Skin of body (tissue), 3 donors: ENCODE measurements at places on chromosomes 16 and 17.
A peak's percentile ranks its signal among the peaks of the same experiment; 100 is the strongest.

DNA sequence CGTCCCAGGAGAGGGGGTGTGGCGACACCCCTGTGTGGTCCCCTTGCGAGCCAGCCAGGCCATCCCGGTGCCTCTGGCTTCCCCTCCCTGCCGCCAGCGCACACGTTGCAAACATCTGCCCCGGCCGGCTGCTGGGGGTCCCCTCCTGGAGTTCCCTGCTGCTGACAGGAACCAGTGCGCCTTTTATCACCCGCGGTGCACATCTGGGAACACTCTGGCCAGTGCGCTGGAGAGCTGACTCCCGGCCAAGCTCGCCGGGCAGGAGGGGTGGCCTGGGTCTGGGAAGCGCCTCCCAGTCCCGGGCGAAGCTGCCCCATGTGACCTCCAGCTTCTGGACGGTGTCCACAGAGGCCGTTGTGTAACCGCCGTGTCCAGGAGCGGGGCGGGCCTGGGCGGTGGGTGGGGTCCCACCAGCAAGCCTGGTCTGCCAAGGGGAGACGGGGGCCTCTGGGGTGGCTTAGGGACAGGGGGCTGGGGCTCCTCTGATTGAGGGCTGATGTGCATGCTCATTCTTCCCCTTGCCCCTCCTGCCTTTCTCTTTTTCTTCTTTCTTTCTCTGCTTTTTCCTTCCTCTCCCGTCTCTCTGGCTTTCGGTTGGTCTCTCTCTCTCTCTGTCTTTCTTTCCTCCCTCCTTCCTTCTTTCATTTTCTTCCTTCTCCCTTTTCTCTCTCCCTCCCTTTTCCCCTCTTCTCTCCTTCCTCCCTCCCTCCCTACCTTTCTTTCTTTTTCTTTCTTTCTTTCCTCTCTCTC, 25.2 kb upstream of the CIBAR2 start:
- DNase-seq, result peak; percentile 74

GRCh38 chr17:78742901-78743300, 39.2 kb downstream of the CYTH1 start:
- no peak for DNase-seq

GRCh38 chr17:58710948-58711552, 18.6 kb downstream of the RAD51C start:
- peak; percentile 4 for DNase-seq

DNA sequence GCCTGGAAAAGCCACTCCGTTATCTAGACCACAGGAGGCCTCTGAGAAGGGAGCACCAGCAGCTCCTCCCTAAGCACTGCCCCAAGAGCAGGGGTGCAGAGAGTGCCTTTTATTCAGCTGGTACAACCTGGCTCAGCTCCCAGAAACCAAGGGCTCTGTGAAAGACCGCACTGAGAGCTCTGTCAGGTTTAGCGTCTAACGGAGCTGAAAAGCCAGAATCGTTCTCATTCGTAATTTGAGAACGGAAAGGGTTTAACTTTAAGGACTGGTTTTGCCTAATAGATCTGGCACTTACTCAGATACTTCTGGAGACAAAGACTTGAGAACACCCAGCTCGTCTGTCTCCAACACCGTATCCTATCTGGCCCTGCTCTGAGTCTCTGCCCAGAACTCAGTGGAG, 13.5 kb downstream of the MPG start:
- DNase-seq, result no peak

- DNase-seq, result no peak
These were observed 2.9 kb downstream of the IL34 start for GRCh38 chr16:70649300-70649699.

DNA sequence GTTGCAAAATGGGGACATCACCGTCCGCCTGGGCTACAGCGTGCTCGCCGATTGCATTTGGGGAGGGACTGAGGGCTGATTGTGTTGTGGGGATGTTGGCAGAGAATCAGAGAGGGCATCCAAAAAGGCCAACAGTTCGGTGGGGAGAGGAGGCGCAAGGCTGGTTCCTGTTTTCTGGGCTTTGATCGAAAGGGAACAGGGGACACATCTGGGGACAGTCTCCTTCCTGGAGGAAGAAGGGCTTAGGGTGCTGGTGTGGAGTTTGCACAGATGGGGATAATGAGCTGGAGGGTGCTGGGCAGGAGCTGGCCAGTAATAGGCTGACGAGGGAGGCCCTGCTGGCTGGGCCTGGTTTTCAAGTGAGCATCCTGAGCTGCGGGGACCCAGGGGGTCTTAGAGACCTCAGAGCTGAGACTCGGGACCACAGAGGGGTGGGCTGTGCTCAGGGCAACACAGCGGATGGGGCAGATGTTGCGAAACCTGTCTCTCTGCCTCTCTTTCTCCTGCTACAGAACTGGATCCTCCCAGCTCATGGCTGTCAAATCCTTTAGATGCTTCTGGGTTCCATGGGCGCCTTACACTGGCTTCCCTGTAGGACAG, 288.7 kb downstream of the SEC14L1 start:
- DNase-seq, result no peak

GRCh38 chr17:16217002-16217635, at the start of gene PIGL:
PIGL (plus strand) TSS chr17:16217210; CDS start chr17:16217227, 17 bp downstream.
- peak; percentile 94 for DNase-seq

- DNase-seq, result no peak
These were observed 74.5 kb downstream of the SEC14L1 start for GRCh38 chr17:77215281-77215680.

DNA sequence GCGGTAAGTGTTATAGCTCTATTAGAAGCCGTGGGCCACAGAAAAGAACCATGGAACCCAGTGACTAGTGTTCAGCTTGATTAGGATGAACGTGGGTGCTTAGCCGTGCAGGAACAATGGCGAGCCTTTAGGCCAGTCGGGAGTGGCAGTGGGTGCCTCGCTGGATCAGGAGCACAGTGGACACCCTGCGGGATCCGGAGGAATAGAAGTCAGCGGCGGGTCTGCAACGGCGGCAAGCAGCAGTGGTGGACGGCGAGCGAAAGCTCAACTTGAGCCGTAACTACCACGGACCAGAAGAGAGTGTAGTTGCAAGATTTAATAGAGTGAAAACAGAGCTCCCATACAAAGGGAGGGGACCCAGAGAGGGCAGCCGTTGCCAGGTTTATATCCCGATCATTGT, 37.3 kb upstream of the CDH15 start:
- DNase-seq, result no peak
